Astrocyte of the hippocampus (primary cell): ENCODE measurements at places on chromosomes 4 and X.

GRCh38 chr4:156538651-156539257 is 432.8 kb downstream of the PDGFC start:
- no peak for DNase-seq

- DNase-seq: no peak
These were observed 3.9 kb downstream of the CTBP1 start for GRCh38 chr4:1244978-1245471.

DNA sequence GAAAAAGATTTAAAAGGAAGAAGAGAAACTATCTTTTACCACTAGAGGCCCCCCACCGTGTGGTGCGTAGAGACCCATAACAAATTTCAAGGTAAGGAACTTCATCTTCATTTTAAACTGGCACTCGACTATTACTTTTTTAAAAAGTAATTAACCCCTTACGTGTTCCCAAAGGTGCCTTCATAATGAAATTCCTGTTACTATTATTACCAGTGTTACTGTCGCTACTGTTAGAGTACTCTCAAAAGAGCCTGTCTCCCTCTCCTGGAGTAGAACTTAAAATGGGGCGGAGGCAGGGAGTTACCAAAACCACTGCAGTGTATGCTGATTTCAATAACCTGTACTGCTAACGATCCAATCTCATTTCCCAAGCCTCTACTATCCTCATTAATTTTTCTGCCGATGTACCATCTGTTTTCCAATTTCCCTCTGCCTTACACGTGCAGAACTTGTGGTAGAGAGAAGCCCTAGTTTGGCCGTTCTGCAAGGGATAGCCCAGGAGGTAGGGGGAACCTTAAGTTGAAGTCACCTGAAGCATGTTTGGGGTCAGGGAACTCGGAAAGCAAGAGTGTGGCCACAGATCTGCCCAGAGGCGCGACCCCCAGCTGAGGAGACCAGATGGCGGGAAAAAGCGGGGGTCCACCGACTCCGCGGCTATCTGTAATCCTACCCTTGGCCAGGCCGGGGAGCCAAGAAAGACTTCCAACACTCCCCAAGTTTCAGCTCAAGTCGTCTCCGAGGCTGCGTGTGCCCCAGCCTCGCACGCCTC is 720 bp upstream of the STK26 start:
- peak; percentile 8 for DNase-seq

GRCh38 chr4:98528882-98529281 is 129.5 kb downstream of the TSPAN5 start:
- peak; percentile 35 for DNase-seq

DNA sequence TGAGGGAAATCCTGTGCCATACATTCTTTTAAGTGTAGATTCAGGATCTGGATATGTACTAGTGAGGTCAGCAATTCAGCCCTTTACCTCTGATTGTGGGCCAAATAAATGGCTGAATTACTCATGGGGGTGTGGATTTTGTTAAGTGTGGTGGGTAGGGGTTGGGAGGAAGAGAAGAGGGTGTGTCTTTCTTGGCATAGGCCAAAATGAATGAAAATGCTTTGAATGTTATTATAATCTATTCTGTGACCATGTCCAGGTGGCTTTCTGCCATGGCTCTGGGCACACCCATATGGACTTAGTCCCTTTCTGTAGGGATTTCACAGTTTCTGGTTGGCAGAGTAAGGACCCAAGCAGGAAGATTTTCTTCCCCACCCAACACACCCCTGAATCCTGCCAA is 244.3 kb downstream of the CBR4 start:
- DNase-seq: peak; percentile 80

DNA sequence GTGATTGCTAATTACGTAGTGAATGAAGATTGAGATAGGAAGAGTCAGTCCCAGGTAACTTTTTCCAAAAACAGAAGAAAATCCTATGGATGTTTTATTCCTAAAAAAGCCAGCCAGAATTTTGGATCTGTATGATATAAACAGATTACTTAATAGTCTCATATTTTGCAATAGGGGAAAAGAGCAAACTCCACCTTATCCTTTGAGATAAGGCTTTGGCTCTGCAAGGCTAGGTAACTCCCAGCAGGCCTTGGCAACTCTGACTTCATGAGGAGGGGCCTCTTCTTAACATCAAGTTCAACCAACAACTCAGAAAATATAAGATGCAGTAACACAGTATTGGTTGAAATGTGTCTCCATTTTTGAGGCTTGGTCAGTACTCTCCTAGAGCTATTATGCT is 98.7 kb upstream of the SLC4A4 start:
- DNase-seq: no peak

GRCh38 chr4:25914670-25915352 is 791 bp downstream of the SMIM20 start:
- no peak for DNase-seq

DNA sequence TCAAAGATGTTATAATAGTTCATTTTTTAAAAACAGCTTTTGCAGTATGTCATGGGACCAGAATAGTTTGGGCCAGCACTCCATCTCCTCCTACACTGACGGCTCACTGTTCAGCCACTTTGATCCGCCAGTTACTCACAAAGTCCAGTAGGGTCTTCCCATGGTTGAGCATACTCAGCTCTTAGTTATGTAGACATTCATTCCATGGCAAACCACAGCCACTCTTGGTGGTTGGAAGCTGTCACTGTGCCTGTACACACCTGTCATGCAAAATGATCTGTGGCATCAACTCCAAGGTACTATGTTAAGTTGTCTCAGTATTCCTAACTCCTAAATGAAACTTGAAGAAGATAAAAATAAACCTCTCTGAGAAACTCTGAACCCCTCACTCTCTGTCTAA is 127.2 kb downstream of the NR3C2 start:
- peak; percentile 87 for DNase-seq

- no peak for DNase-seq
These were observed 521.6 kb downstream of the TRIML1 start for GRCh38 chr4:188660796-188661195.

- DNase-seq: no peak
These were observed 46.2 kb upstream of the NHS start for GRCh38 chrX:17328837-17329236.

DNA sequence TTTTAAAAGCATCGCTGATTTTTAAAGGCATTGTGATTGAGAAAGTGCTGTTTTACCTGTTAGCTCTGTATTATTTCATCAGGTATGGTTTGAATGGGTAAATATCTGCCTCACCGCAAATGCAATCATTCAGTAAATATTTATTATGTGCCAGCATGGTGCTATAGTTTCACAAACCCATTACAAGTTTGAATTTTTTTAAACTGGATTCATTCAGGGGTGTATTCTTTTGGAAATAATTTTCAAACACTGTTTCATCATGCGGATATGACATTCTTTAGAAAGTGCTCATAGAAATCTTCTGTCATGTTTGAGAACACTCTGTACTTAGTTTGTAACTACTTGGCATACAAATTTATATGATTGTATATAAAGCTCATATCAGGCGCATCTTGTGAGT is 37.2 kb downstream of the LIMCH1 start:
- DNase-seq: no peak

DNA sequence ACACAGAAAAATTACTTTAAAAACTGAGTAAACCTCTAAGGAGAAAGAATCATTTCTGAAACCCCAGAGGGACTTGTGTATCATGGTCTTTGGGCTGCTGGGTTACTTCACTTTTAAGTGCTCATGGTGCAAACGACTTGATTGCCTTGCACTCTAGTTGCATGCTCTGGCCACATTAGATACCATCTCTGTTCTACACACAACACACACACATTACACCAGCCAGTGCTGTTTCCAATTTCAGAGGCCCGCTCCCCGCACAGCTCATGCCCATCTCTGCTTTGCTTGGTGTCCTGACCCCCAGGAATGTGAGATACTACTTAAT is 2.1 kb downstream of the PPP3CA start:
- no peak for DNase-seq

- DNase-seq: peak; percentile 56
These were observed 63.6 kb downstream of the STARD8 start for GRCh38 chrX:68710870-68711576.

- DNase-seq: no peak
These were observed 213.1 kb downstream of the UGT8 start for GRCh38 chr4:114811564-114812301.

DNA sequence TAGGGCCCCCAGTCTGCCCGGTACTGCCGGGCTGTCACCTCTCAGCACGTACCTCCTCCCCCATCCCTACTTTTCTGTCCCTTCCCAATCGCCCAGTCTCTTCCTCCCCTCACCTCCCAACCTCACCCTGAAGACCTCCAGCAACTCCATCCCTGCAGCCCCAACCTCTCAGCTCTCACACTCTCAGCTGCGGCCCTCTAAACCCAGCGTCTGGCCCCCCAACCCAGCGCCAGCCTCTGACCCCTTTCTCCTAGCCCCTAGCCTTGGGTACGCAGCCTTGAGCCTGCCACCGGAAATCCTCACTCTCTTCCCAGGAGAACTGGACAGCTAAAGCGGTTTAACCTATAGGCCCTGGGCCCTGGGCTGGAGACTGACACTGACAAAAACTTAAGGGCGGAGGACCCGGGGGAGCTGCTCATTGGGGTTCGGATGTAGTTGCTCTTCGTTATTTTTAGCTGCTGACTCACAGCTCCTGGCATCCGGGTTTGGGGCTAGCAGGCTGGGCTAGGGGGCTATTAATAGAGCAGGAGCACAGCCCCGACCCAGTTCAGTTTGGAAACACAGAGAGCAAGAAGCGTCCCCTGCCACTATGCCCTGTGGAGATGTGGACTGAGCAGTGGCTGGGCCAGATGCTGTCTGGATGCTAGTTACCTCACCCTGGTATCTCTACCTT is 9.6 kb upstream of the DLG3 start:
- peak; percentile 34 for DNase-seq

GRCh38 chr4:84878546-84878945 is 87.9 kb downstream of the WDFY3 start:
- no peak for DNase-seq

DNA sequence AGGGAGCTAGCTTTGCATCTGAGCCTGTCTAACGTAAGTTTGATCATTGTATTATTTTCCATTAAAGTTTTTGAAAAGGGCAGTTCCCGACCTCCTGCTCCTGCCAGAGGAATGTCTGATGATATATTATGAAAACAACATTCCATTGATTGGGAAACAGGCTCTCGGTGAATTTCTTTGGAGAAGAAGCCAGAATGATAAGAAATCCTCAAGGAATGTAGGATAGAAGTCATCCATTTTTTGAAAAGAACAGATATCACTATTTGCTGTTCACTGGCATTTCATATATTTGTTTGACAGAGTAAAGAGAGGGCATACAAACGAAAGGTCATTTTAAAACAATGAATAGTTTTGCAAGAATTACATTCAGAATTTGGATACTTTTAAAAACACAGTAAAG is 781.0 kb upstream of the HTR2C start:
- no peak for DNase-seq

- no peak for DNase-seq
These were observed 463.9 kb downstream of the RAPGEF2 start for GRCh38 chr4:159566786-159567185.

DNA sequence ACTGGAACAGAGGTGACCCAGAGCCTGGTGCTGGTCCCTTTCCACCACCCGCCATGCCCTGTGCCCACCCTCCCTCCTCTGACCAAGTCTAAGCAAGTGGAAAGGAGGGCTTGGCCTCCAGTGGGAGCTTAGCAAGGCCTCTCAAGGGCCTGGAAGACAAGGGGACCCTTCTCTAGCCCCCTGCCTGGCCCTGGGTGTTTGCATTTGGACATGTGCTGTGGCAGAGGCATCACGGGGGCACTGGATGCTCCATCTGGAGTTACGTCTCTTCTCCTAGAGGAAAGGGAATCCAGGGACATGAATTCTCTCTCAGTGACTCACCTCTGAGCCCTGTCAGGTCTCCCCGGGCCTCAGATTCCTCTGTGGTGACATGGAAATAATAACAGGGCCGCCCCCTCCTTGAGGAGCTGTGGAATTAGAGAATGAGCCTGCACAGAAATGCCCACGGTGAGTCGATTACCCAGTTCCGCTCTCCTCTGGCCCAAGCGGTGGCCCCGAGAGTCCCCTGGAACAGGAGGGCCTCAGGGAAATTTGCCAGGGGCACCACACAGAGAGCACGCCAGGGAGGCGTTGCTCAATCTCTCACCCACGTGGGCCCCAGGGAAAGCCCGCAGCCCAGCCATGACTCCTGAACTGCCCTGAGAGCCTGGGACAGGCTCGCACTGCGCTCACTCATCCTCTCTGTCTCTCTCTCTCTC is 189.6 kb downstream of the BCOR start:
- DNase-seq: peak; percentile 92

DNA sequence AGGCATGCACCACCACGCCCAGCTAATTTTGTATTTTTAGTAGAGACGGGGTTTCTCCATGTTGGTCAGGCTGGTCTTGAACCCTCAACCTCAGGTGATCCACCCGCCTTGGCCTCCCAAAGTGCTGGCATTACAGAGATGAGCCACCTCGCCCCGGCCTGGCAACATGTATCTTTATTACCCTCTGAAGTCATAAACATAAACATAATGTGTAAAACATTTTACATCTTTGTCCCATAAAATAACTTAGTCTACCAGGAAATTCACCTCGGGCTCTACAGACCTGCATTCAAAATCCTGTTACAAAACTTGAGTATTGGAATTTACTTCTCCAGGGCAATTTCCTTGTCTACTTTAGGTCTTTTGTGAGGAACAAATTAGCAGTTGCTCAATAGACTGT is 68.1 kb upstream of the DUSP21 start:
- no peak for DNase-seq

- peak; percentile 8 for DNase-seq
These were observed 1.0 kb upstream of the GABRG1 start for GRCh38 chr4:46124773-46125413.

GRCh38 chr4:145828802-145829485 is 109.7 kb downstream of the ZNF827 start:
- DNase-seq: no peak

GRCh38 chr4:17812125-17812524 is 1.3 kb downstream of the NCAPG start:
- DNase-seq: peak; percentile 20

- DNase-seq: peak; percentile 24
These were observed 11.5 kb upstream of the CHST7 start for GRCh38 chrX:46561824-46562657.

- DNase-seq: no peak
These were observed 85.0 kb downstream of the CLNK start for GRCh38 chr4:10599574-10599973.

GRCh38 chr4:118765399-118765798 is 70.5 kb downstream of the SEC24D start:
- peak; percentile 95 for DNase-seq
